ENCODE measurements at places on chromosomes 6 and 20. TPM values are rescaled to one million over a fixed set of nuclear protein-coding genes. Genes with fewer than 3 reads are reported as not detected.

DNA sequence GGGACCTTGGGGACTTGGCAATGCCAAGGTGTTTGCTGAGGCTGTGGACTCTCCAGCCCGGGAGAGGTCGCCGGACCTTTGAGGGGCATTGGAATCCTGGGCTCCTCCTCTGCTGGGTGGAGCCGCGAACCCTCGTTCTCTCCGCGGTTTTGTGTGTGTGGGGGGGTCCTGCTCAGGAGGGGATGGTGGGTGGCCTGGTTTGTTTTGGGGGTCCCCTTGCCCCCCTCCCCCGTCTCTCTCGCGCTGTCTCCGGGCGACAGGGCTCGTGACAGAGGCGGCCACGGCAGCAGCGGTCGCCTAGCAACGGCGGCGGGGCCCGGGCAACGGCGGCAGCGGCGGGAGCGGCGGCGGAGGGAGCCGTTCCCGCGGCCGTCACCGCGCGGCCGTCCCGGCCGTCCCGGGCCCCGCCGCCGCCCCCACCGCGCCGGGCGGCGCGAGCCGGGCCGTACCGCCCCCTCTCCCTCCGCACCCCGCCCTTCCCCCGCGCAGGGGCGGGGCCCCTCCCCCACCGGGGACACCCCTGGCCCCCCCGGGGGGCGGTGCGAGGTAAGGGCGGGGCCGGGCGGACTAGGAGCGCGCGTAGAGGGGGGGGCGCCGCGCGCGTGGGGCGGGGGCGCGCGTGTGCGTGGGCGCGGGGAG is 7.8 kb downstream of the SYNGAP1 start:
- peaks cover 8% of the 10 kb centered on the region for H3K36me3 ChIP-seq
- H3K4me3 ChIP-seq: peak overlapping the region; percentile 96
- peak; percentile 71 for DNase-seq
- peak overlapping the region; percentile 85 for H3K27ac ChIP-seq
- peaks cover 76% of the 10 kb centered on the region for H3K4me1 ChIP-seq

Gene ADGRF5
- not detected for total RNA-seq

DNA sequence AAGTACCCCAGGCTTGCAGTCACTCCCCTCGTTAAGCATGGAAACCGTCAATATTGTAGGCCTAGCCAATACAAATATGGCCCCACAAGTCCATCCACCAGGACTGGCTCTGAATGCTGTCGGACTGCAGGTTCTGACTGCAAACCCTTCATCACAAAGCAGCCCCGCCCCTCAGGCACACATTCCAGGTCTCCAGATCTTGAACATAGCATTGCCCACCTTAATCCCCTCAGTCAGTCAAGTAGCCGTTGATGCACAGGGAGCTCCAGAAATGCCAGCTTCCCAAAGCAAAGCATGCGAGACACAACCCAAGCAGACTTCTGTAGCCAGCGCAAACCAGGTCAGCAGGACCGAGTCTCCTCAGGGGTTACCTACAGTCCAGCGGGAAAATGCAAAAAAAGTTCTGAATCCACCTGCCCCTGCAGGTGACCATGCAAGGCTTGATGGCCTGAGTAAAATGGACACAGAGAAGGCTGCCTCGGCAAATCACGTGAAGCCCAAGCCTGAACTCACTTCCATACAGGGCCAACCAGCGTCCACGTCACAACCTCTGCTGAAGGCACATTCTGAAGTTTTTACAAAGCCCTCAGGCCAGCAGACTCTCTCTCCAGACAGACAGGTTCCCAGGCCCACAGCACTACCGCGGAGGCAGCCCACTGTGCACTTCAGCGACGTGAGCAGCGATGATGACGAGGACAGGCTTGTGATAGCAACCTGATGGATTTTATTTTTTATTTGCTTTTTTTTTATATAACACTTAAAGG is 126.2 kb upstream of the EDN1 start:
- H3K27me3 ChIP-seq: no peaks in the 10 kb centered on the region
- H3K4me1 ChIP-seq: peaks cover 22% of the 10 kb centered on the region
- H3K4me3 ChIP-seq: peak overlapping the region; percentile 58
- peaks cover 14% of the 10 kb centered on the region for H3K36me3 ChIP-seq
- peak overlapping the region; percentile 59 for H3K27ac ChIP-seq

DNA sequence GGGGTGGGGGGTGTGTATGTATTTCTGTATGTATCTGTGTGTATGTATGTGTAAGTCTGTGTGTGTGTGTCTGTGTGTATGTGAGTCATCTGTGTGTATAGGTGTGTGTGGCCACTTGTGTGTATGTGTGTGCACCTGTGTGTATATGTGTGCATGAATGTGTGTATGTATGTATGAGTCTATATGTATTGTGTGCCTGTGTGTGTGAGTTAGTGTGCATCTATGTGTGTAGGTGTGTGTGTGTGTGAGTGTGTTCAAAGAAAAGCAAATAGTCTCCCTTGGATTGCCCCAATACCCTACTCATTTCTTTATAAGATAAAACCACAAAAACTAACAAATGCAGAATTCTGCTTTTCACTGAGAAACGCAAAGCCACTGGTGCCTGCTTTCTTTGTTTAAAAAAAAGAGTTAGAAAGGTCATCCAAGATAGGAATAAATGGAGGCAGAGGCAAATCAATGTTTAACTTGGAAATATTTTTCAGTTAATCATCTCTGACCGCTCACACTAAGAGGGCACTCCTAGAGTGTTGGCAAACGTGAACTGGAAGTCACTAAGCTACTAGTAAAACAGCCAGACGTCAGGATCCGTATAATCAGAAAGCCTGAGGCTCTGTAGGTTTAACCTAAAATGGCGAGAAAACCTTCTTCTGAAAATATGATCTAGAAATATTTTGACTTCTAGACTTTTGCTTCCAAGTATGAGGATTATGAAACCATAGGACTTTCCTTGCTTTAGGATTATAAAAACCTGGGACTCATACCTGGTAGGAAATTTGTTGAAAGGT is 37.4 kb upstream of the JAG1 start:
- no peak overlapping the region for H3K4me3 ChIP-seq
- peaks cover 3% of the 10 kb centered on the region for H3K27me3 ChIP-seq
- no peaks in the 10 kb centered on the region for H3K4me1 ChIP-seq
- H3K36me3 ChIP-seq: no peaks in the 10 kb centered on the region
- H3K27ac ChIP-seq: no peak overlapping the region

- peaks cover 5% of the 10 kb centered on the region for H3K4me1 ChIP-seq
- no peak overlapping the region for H3K27ac ChIP-seq
- no peak overlapping the region for H3K4me3 ChIP-seq
- H3K27me3 ChIP-seq: peaks cover 9% of the 10 kb centered on the region
Observed at GRCh38 chr20:44720997-44721784, 6.0 kb downstream of the CCN5 start.

GRCh38 chr6:32213649-32214048 is 10.2 kb downstream of the NOTCH4 start:
- no peak overlapping the region for H3K27ac ChIP-seq
- no peaks in the 10 kb centered on the region for H3K36me3 ChIP-seq
- H3K4me1 ChIP-seq: no peaks in the 10 kb centered on the region
- DNase-seq: no peak
- H3K4me3 ChIP-seq: no peak overlapping the region

DNA sequence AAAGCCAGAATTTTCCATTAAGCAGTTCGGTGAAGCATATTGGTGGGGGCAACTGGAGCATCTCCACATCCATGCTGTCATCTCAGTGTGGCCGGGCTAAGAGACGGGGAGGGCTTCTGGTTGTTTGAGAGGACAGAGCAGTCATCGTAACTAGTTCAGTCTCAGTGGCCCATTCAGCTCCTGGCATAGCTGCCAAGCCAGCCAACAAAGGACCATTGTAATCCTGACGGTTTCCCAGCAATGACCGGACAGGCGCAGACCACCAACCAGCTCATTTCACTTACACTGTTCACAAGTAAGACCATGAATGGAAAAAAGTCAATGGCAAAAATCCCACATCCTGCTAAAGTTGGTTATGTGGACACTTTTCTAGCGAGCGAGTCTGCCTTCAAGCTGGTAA is 14.9 kb upstream of the HDDC2 start:
- no peak overlapping the region for H3K4me3 ChIP-seq
- H3K36me3 ChIP-seq: no peaks in the 10 kb centered on the region
- no peaks in the 10 kb centered on the region for H3K4me1 ChIP-seq
- no peak overlapping the region for H3K27ac ChIP-seq

Gene SLC17A3
- total RNA-seq: not detected

DNA sequence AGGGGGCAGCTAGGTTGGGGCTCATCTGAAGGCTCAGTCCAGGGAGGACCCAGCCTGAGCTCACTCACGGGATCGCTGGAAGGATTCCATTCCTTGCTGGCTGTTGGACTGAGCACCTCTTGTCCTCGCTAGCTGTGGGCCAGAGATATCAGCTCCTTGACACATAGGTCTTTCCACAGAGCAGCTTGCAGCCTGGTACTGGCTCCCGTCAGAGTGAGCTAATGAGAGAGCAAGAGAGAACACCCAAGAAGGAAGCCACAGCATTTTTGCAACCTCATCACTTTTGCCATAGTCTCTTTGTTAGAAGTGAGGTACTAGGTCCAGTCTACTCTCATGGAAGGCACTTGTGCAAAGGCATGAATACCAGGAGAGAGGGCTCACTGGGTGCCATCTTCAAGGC is 179.9 kb downstream of the CDC5L start:
- no peak for DNase-seq
- no peaks in the 10 kb centered on the region for H3K36me3 ChIP-seq
- H3K27ac ChIP-seq: no peak overlapping the region
- H3K4me3 ChIP-seq: no peak overlapping the region

All from natural killer cell treated with Interleukin-12 subunit alpha and Interleukin-12 subunit beta and Interleukin-15 and Interleukin-18, amount 100 ng/mL, for 72 hours (primary cell).